ENCODE measurements at places on chromosomes 5 and 9.

- DNase-seq, result no peak
Measured at GRCh38 chr9:31084350-31084749, 1300.1 kb upstream of the ACO1 start.

GRCh38 chr5:62828742-62829603 lies 250.4 kb downstream of the LRRC70 start:
- no peak for DNase-seq

GRCh38 chr5:54829102-54829501 lies 156.3 kb downstream of the ESM1 start:
- no peak for DNase-seq

- DNase-seq, result no peak
Measured at GRCh38 chr9:22307013-22307711, 139.5 kb upstream of the DMRTA1 start.

DNA sequence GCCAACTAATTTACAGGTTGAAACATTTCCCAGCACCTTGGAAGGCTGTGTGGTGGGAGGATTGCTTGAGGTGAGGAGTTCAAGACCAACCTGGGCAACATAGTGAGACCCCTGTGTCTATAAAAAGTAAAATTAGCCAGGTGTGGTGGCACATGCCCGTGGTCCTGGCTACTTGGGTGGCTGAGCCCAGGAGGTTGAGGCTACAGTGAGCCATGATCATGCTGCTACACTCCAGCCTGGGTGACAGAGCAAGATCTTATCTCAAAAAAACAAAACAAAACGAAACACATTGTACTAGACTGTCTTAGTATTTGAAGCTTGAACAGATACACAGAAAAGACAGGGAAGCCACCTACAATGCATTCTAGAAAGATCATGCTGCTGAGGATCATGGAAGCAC lies 2.8 kb upstream of the HSDL2 start:
- DNase-seq, result no peak

GRCh38 chr5:79829260-79829659 lies 139.6 kb downstream of the CMYA5 start:
- no peak for DNase-seq

DNA sequence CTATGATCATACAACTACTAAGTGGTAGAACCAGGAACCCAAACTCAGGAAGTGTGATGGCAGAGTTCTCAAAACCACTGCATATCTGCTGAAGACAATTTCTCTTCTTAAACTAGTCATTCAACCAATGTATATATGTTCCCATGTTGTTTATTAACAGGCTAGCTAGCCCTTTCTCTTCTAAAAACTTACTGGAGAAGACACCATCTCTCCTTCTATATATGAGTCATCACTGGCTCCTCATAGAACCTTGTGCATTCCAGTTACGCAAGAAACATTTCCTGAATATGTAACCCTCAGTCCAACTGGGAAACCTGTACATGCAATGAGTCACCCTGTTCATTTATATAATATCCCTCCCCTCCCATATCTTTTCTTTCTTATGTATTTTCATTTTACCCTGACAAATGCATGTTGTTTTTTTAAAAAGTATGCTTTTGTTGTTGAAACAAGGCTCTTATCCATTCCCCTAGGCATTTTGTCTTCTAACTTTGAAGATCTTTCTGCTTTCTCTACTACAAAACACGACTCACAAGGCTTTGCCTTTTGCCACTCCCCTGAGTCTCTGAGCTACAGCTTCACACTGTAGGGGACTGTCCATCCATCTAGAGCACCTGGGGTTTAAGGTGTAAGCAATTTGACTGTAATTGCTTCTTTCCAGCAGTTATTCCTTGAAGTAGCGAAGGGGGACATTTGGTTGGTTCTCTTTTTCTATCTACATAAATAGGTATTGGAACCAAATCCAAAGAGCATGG lies 119.5 kb downstream of the ANXA1 start:
- no peak for DNase-seq

DNA sequence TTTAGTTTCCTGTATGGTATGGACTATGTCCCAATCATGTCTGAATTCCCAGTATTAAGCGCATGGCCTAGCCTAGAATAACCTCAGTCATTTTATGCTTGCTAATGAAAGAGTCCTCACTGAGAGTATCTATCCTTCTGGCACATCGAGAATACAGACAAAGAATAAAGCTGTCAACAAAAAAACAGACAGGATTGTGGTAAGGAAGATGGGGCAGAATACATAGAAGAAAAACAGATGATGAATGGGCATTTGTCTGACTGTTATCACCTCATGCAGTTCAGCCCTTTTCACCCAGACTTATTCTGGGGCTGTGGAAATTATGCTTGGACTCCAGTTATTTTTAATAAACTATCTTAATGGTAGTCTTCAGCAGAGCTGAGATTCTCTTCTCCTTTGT lies 363.8 kb upstream of the TNC start:
- DNase-seq, result no peak

DNA sequence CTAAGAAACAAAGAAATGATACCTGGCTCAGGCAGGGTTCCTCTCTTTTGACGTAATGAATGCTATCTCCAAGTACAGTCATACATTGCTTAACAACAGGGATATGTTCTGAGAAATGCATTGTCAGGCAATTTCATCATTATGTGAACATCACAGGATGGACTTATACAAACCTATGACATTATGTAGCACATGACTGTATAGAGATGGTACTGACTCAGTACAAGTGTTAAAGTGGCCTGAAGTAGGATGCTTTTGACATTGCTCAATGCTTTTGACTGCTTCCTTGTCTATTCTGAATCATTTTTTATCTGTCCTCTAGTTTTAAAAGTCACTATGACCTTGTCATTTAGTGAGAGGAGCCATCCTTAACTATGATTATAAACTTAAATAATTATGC lies 147.6 kb downstream of the NR2F1-AS1 start:
- DNase-seq, result no peak

DNA sequence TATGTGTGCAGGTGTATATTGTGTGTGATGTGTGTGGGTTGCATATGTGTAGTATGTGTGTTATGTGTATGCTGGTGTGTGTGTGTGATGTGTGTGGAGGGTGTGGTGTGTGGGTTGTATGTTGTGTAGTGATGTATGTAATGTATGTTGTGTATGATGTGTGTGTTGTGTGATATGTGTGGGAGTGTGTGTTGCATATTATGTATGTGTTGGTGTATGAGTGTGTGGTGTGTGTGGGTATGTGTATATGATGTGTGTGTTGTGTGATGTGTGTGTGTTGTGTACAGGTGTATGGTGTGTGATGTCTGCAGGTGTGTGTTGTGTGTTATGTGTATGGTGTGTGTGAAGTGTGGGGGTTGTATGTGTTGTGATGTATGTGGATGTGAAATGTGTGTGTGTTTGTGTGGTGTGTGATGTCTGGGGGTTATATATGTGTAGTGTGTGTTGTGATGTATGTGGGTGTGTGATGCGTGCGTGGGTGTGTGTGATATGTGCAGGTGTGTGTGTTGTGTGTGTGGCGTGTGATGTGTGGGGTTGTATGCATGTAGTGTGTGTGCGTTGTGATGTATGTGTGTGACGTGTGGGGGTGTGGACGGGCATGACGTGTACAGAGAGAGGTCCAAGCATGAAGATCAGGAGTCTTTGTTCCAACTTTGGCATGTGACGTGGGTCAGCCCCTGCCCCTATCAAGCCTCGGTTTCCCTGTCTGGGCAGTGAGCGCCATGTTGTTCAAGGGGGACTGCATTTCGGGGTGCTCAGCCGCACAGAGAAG lies 8.5 kb upstream of the CRB2 start:
- DNase-seq, result no peak

DNA sequence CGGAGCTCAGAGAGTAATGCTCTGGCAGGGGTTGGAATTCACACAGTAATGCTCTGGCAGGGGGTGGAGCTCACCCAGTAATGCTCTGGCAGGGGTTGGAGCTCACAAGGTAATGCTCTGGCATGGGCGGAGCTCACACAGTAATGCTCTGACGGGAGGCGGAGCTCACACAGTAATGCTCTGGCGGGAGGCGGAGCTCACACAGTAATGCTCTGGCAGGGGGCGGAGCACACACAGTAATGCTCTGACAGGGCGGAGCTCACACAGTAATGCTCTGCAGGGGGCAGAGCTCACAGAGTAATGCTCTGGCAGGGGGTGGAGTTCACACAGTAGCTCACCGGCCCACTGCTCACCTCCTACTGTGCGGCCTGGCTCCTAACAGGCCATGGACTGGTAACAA lies 47.2 kb upstream of the LPCAT1 start:
- no peak for DNase-seq

DNA sequence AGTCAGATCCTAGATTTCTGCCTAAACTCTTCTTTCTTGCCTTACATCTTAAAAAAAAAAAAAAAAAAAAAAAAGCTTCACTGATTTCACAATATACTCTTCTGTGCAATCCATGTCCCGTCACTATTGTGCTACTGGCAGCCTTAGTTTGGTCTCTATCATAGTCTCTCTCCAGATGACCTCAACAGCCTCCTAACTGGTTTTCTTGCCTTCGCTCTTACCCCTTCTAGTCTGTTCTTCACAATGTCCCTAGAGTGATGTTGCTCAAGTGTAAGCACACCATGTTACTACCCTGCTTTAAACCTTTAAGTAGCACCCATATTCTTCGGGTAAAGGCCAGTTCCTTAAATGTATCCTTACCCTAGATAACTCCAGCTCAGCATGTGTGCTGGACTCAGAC lies 25.8 kb downstream of the CD180 start:
- DNase-seq, result no peak

DNA sequence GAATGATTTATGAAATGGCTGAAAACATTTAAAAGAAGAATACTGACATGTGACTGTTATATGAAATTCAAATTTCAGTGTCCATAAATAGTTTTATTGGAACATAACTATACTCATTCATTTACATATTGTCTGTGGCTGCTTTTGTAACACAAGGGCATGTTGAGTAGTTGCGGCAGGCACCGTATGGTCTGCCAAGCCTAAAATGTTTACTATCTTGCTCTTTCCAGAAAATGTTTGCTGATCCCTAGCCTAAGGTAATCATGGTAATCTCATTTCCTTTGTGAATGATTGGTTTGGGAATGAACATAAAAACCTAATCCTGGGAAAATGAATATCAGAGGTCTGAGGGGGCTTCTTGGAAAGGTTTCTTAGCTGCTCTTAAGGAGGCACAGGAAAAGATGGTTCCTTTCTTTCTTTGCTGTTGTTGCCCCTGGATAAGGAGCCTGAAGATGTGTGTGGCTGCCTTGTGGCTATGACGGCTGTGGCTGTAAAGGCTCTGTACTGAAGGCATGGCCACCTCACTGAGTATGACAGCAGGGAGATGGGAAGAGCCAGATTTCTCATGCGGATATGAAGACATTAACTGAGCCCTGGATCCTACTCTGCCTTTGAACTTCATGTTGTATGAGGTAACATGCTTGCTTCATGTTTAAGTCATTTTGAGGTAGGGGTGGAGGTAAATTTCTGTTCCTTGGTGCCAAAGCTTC lies 419.4 kb upstream of the CLINT1 start:
- no peak for DNase-seq
